ENCODE measurements at places on chromosomes 5 and 9.

- no peak for DNase-seq
- H3K4me3 ChIP-seq = no peak overlapping the region
- H3K27me3 ChIP-seq = no peaks in the 10 kb centered on the region
- no peak overlapping the region for H3K27ac ChIP-seq
- H3K4me1 ChIP-seq = no peaks in the 10 kb centered on the region
- no peaks in the 10 kb centered on the region for H3K36me3 ChIP-seq
Measured at GRCh38 chr9:91485006-91485405, 61.4 kb upstream of the NFIL3 start.

DNA sequence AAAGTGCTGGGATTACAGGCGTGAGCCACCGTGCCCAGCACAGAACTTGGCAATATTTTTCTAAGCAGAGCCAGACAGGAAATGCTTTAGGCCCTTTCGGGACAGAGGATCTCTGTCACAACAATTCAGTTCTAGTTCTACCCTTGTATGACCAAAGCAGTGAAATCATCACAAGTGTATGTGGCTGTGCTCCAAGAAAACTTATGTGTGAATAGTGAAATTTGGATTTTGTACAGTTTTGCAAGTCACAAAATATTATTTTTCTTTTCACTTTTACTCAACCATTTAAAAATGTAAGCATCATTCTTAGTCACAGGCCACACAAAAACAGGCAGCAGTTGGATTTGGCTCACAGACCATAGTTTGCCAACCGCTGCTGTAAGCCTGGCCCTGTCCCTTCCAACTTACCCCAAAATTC, 20.4 kb upstream of the PRUNE2 start:
- no peaks in the 10 kb centered on the region for H3K4me1 ChIP-seq
- H3K27ac ChIP-seq = no peak overlapping the region
- no peak for DNase-seq
- no peak overlapping the region for H3K4me3 ChIP-seq

- H3K36me3 ChIP-seq = no peaks in the 10 kb centered on the region
- H3K27me3 ChIP-seq = no peaks in the 10 kb centered on the region
- H3K4me3 ChIP-seq = no peak overlapping the region
- peak; percentile 65 for DNase-seq
- H3K4me1 ChIP-seq = no peaks in the 10 kb centered on the region
Measured at GRCh38 chr9:81671880-81672280, 17.5 kb downstream of the TLE1 start.

- peaks cover 57% of the 10 kb centered on the region for H3K4me1 ChIP-seq
- no peaks in the 10 kb centered on the region for H3K27me3 ChIP-seq
- peaks cover 26% of the 10 kb centered on the region for H3K36me3 ChIP-seq
- no peak overlapping the region for H3K27ac ChIP-seq
- DNase-seq = no peak
Measured at GRCh38 chr9:104863180-104863883, 64.6 kb downstream of the ABCA1 start.

GRCh38 chr9:97596906-97597305, 36.3 kb downstream of the TSTD2 start:
- H3K4me3 ChIP-seq = no peak overlapping the region
- H3K27me3 ChIP-seq = no peaks in the 10 kb centered on the region
- H3K27ac ChIP-seq = no peak overlapping the region
- peaks cover 26% of the 10 kb centered on the region for H3K36me3 ChIP-seq

- H3K27me3 ChIP-seq = no peaks in the 10 kb centered on the region
- no peak for DNase-seq
- no peak overlapping the region for H3K27ac ChIP-seq
- H3K4me1 ChIP-seq = no peaks in the 10 kb centered on the region
- H3K36me3 ChIP-seq = no peaks in the 10 kb centered on the region
Measured at GRCh38 chr5:33690374-33691135, 201.2 kb downstream of the ADAMTS12 start.

- H3K27me3 ChIP-seq = no peaks in the 10 kb centered on the region
- H3K4me1 ChIP-seq = no peaks in the 10 kb centered on the region
- no peak overlapping the region for H3K27ac ChIP-seq
- DNase-seq = no peak
Measured at GRCh38 chr5:60102961-60103693, 209.6 kb upstream of the PDE4D start.

GRCh38 chr9:3471883-3472282, 53.9 kb downstream of the RFX3 start:
- H3K36me3 ChIP-seq = no peaks in the 10 kb centered on the region
- H3K4me1 ChIP-seq = peaks cover 9% of the 10 kb centered on the region
- no peak overlapping the region for H3K4me3 ChIP-seq
- H3K27ac ChIP-seq = no peak overlapping the region

GRCh38 chr5:149019679-149020078, 43.2 kb downstream of the SH3TC2 start:
- H3K27ac ChIP-seq = no peak overlapping the region
- no peaks in the 10 kb centered on the region for H3K4me1 ChIP-seq
- H3K27me3 ChIP-seq = no peaks in the 10 kb centered on the region
- H3K4me3 ChIP-seq = no peak overlapping the region
- DNase-seq = no peak

GRCh38 chr5:141732417-141732816, 50.4 kb upstream of the ARAP3 start:
- H3K27ac ChIP-seq = no peak overlapping the region
- no peak overlapping the region for H3K4me3 ChIP-seq
- H3K27me3 ChIP-seq = no peaks in the 10 kb centered on the region
- H3K36me3 ChIP-seq = no peaks in the 10 kb centered on the region
- no peaks in the 10 kb centered on the region for H3K4me1 ChIP-seq
- no peak for DNase-seq

GRCh38 chr9:25224309-25224708, 453.9 kb downstream of the TUSC1 start:
- H3K27ac ChIP-seq = no peak overlapping the region
- H3K4me1 ChIP-seq = no peaks in the 10 kb centered on the region
- no peak overlapping the region for H3K4me3 ChIP-seq
- DNase-seq = no peak

- no peak overlapping the region for H3K27ac ChIP-seq
- H3K36me3 ChIP-seq = no peaks in the 10 kb centered on the region
- H3K4me3 ChIP-seq = no peak overlapping the region
- no peak for DNase-seq
- H3K4me1 ChIP-seq = no peaks in the 10 kb centered on the region
- H3K27me3 ChIP-seq = no peaks in the 10 kb centered on the region
Measured at GRCh38 chr5:94159144-94159543, 417.7 kb upstream of the POU5F2 start.

- H3K36me3 ChIP-seq = peaks cover 10% of the 10 kb centered on the region
- peak overlapping the region; percentile 66 for H3K27ac ChIP-seq
- DNase-seq = no peak
- H3K4me1 ChIP-seq = peaks cover 35% of the 10 kb centered on the region
- no peaks in the 10 kb centered on the region for H3K27me3 ChIP-seq
Measured at GRCh38 chr5:16735101-16736060, 118.6 kb upstream of the RETREG1 start.

DNA sequence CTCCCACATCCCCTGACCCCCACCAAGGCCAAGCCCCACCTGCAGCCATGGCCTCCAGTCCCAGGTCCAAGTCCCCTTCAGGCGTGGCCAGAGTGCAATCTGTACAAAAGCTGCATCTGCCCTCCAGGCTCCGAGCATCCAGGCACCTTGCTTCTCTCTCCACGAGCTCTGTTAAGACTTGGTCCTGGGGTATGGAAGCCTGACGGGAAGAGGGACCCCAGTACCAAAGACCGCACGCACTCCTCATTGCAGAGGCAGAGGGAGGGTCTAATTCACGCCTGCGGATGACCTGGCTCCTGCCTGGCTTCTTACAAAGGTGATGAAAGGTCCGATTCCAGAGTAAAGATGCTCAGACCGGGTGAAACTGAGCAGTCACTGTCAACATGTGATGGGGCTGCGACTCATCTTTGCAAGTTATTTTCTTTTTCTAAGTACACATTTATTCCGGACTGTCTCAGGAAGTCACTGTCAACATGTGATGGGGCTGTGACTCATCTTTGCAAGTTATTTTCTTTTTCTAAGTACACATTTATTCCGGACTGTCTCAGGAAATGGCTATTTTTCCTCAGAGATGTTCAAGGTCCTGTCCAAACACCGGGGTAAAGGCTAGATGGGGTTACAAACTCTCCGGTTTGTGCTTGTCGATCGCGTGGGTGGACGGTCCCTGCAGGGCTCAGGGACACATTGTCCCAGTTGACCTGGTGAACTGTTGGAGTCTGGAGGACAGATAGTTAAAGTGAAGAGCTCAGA, 252.0 kb upstream of the IRX4 start:
- no peak overlapping the region for H3K4me3 ChIP-seq
- DNase-seq = no peak
- H3K27ac ChIP-seq = no peak overlapping the region
- H3K27me3 ChIP-seq = peaks cover 6% of the 10 kb centered on the region

DNA sequence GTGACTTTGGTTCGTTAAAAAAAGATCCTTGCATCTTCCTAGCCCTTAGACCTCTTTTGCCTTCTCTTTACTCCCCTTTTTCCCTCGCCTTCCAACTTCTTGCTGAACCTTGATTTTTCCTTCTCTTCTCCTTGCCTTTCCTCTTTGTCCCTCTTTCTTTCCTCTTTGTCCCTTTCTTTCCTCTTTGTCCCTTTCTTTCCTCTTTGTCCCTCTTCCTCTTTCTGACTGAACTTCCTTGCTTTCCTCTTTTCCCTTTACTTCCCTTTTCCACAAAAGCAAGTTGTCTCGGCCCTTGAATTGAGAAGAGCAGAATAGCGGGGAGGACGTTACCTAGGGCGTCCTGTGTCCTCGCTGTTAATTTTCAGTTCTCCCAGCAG, 1.4 kb upstream of the MLLT3 start:
- peak overlapping the region; percentile 86 for H3K4me3 ChIP-seq
- DNase-seq = no peak
- peaks cover 27% of the 10 kb centered on the region for H3K4me1 ChIP-seq
- no peaks in the 10 kb centered on the region for H3K27me3 ChIP-seq

DNA sequence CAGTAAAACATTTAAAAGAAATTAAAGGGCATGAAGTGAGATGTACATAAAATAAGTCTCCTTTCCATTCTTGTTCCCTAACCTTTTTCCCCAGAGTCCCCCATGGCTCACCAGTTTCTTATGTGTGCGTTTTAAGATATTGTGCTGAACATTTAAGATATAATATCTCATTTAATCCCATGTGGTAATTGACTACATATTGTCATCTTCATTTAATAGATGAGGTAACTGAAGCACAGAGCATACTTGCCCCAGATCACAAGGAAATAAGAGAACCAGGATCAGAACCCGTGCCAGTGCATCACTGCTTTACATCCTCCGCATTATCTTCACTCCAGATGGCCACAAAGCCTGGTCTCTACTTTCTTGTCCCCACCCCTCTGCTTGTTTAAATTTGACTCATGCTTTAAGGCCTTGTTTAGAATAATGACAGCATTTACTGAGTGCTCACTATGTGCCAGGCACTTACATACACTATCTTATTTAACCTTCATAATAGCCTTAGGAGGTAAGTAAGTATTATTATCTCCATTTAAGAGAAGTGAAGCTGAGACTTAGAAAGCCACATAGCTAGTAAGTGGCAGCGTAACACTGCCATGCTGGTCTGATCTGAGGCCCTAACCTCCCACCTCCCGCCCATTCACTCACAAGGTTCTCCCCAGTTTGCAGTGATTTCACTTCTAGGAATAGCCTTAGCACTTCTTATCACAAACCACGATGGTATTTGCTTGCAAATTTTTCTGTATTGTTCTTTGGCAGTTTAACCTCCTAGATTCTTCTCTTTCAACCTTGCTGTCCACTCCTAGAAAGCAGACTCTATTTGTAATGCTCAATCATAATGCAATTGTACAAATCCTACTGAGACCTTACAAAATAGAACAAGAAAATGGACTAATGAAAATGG, 78.4 kb upstream of the IL6ST start:
- no peak for DNase-seq
- no peaks in the 10 kb centered on the region for H3K27me3 ChIP-seq
- H3K4me1 ChIP-seq = peaks cover 28% of the 10 kb centered on the region
- no peaks in the 10 kb centered on the region for H3K36me3 ChIP-seq
- H3K27ac ChIP-seq = no peak overlapping the region
- H3K4me3 ChIP-seq = no peak overlapping the region

DNA sequence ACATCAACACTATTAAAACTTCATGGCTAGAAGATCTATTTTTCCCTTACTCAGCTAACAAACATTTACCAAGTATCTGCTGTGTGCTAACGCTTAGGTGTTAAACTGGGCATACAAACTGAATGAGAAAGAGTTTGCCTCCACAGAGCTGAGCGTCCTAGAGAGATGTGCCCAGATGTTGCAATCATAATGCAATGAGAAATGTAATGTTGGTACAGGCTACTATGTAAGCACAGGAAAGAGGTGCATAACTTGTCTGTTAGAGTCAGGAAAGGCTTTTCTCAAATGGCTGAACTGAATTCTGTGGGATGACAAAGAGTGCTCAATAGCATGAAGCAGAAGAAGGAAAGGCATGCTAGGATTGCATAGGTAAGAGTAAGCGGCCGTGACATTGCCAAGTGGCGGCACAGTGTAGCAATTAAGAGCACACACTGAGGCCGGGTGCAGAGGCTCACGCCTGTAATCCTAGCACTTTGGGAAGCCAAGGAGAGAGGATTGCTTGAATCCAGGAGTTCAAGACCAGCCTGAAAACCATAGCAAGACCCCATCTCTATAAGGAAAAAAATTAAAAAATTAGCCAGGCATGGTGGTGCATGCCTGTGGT, 137.8 kb downstream of the MEF2C start:
- H3K36me3 ChIP-seq = peaks cover 31% of the 10 kb centered on the region
- no peak overlapping the region for H3K4me3 ChIP-seq
- no peaks in the 10 kb centered on the region for H3K27me3 ChIP-seq

GRCh38 chr5:154473581-154474283, 4.3 kb downstream of the HAND1 start:
- peaks cover 100% of the 10 kb centered on the region for H3K27me3 ChIP-seq
- DNase-seq = no peak
- H3K36me3 ChIP-seq = no peaks in the 10 kb centered on the region
- H3K4me3 ChIP-seq = no peak overlapping the region
- peaks cover 61% of the 10 kb centered on the region for H3K4me1 ChIP-seq

DNA sequence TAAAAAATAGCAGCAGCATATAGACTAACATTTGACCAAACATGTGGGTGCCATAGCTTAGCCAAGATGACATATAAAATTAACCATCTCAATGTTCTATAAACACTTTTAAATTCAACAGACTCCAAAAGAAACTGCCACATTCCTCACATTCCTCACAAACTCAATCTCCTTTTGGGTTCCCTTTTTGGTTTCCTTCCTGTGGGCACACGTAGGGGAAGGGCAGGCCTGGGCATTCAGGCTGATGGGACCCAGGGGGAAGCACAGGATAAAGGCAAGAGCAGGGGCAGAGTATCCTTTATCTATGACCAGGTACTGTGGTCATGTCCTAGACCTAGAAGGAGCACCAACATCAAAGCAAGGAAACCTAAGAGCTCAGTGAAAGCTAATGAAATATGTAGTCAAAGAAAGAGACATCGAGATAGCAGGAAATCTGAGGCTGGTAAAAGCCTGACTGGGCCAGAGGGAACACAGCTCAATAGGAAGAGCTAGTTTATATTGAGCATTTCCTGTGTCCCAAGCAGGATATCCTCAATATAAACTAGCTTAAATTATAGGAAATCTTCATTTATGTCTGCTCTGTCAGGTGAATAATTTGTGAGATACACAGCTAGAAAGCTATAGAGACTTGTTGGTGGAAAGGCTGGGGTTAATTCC, 13.6 kb upstream of the ERAP1 start:
- no peak overlapping the region for H3K27ac ChIP-seq
- H3K4me1 ChIP-seq = peaks cover 40% of the 10 kb centered on the region
- H3K4me3 ChIP-seq = no peak overlapping the region
- no peak for DNase-seq
- no peaks in the 10 kb centered on the region for H3K27me3 ChIP-seq

- peaks cover 75% of the 10 kb centered on the region for H3K27me3 ChIP-seq
- H3K4me1 ChIP-seq = peaks cover 12% of the 10 kb centered on the region
- DNase-seq = peak; percentile 38
- no peak overlapping the region for H3K4me3 ChIP-seq
Measured at GRCh38 chr5:542319-543311, 18.4 kb upstream of the SLC9A3 start.
